Glomerular endothelial cell (primary cell): ENCODE measurements at places on chromosomes 12 and 14. TPM values are rescaled to one million over a fixed set of nuclear protein-coding genes. Genes with fewer than 3 reads are reported as not detected.

TMEM132C gene
- total RNA-seq: not detected in 2 replicates

VWF gene
- total RNA-seq: 519 and 1,804 TPM in 2 replicates

SLC10A1 gene
- not detected in 2 replicates for total RNA-seq

- DNase-seq: no peak
Observed at GRCh38 chr14:98701377-98701776, 570.6 kb downstream of the BCL11B start.

GRCh38 chr12:11071414-11071813 is 9.3 kb upstream of the TAS2R46 start:
- no peak for DNase-seq

DNA sequence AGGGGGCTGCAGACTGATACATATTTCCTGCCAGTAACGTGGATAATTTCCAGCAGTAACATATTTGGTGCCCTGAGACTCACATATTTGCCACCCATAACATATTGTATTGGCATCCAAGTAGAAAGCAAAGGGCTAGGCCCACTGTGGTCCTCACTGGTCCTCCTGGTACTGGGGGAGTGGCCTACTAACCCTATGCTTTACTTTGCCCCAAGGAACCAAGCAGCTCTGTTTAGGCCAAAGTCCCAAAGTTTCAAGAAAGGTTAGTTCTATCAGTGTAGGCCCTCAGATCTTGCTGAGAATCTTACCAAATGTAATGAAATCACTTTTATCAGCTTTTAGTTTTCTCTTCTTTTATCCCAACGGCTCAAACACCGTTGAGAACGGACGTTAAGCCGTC is 35.4 kb upstream of the NAP1L1 start:
- DNase-seq: no peak

- DNase-seq: no peak
Observed at GRCh38 chr12:93805736-93806141, 128.6 kb downstream of the CRADD start.

- no peak for DNase-seq
Observed at GRCh38 chr14:103749452-103749851, 33.8 kb downstream of the ZFYVE21 start.

DNA sequence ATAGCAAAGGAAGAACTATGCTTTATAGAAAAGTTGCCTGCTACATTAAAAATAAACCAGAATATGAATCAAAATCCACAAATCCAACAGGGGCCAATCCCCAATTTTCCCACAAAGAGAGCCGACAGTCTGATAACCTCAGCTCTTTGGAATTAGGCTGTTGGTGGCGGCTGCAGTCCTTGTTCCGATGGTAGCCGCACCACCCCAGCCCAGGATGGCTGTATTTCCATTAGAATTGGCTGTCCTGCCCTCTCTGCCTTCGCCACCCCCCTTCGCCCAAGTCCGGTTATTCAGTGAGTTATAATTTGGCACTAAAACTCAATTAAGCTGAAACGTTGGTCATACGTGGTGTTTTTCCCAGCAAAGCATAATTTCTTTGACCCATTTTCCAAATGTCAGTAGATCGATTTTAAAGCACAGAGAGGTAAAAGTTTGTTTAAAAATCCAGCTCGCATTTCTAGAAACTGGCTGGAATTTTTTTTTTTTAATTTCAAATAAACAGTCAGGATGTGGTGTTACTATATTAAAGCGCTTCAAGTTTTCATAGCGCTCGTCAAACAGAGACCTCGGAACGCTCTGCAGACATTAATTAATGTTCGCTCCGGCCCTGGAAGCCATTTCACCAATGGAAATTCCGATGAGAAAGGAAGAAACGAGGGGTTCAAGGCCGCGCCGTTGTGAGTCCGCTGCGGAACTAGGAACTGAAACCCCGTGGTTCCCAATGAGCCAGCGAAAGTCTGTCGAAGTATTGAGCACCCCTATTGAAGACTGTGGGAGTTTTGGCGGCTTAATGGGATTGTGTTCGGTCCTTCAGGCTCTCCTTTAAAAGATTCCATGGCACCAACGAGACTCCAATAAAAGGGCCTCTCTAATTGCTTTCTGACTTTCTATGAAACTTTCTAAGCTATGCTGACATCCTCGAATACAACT is 104.8 kb upstream of the DIO3 start:
- DNase-seq: no peak

RPL10L gene
- total RNA-seq: not detected in 2 replicates

GRCh38 chr14:29851397-29851796 is 76.2 kb downstream of the PRKD1 start:
- DNase-seq: no peak

LRTM2 gene
- total RNA-seq: not detected in 2 replicates

DNA sequence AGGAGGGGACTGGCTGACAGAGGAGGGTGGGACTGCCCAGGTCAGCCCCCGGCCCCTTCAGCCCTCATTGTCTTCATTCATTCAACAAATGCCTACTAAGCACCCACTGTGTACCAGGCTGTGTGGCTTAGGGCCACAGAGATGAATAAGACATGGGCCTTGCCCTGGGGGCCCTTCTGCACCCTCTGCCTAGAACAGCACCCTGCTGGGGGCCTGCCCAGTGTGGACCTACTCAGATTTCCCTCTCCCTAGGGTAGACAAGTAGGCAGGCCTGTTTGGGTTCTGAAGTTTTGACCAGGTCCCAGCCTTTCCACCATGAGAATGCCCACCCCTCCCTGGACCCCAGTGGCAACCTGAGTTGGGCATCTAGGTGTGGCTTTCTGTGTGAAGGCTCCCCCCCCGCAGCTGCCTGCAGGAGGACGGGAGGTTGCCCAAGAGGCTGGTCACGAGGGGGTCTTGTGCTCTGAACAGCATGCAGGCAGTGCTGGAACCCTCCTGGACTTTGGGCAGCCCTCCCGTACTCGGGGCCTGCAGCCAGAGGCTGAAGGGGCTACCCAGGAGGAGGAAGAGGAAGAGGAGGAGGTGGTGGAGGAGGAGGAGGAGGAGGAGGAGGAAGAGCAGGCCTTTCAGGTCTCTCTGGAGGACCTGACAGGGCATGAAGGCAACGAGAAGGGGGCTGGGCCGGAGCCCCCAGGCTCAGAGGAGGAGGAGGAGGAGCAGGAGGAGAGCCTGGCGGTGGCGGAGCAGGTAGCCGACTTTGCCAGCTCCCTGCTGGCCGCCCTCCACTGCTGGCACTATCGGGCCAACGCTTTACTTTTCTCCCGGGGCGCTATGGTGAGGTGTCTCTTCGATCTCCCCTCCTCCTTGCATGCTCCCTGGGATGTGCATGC is 33.4 kb downstream of the PLEKHG3 start:
- no peak for DNase-seq

ADCY4 gene
- total RNA-seq: 63.3 and 115 TPM in 2 replicates

- DNase-seq: no peak
Observed at GRCh38 chr14:72818998-72819397, 74.9 kb downstream of the DPF3 start.

TAS2R9 gene
- 0.18 TPM in 1 of 2 replicates, not detected in the other for total RNA-seq

DNA sequence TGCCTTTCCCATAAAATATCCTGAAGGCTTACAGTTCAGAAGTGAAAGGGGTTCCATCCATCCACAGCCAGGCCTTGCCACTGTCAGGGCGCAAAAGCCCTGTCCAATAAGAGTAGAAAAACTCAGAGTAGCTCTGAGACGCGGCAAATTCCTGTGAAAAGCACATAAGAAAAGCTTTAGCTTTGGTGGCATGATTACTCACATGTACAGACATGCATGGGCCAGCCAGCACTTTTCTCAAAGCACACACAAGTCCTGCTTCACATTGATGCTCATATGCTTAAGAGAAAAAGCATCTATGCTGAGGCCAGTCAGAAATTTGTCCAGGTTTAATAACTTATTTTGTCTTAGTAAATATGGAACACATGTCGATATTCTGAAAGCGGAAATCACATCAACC is 25.5 kb downstream of the CLEC1A start:
- DNase-seq: no peak

PRH2 gene
- not detected in 2 replicates for total RNA-seq

DNA sequence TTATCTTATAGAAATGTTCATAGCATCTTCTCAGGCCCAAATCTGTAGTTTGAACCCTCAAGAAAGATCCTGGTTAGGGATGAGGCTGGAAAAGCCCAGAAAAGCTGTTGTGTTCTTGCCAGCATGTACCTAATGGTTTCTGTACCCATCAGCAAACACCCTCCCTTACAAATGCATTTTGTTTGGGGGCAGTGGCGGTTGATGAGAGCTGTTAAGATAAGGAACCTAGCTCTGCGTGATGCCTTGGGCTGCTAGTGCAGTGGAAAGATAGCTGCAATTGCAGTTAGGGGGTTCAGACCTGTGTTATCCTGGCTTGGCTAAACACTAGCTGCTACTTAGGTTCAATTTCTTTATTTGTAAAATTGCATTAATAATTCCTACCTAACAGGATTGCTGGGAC is 3.6 kb downstream of the TPH2 start:
- DNase-seq: no peak

CIROP gene
- not detected in 2 replicates for total RNA-seq

PPP4R4 gene
- 0.06 and 0.58 TPM in 2 replicates for total RNA-seq

- DNase-seq: no peak
Observed at GRCh38 chr14:74947353-74948227, 7.8 kb downstream of the PGF start.

GRCh38 chr12:114671443-114672411 is 12.2 kb downstream of the TBX3 start:
- DNase-seq: no peak

GRCh38 chr12:51011955-51012354 is 14.2 kb downstream of the SLC11A2 start:
- DNase-seq: no peak

DNA sequence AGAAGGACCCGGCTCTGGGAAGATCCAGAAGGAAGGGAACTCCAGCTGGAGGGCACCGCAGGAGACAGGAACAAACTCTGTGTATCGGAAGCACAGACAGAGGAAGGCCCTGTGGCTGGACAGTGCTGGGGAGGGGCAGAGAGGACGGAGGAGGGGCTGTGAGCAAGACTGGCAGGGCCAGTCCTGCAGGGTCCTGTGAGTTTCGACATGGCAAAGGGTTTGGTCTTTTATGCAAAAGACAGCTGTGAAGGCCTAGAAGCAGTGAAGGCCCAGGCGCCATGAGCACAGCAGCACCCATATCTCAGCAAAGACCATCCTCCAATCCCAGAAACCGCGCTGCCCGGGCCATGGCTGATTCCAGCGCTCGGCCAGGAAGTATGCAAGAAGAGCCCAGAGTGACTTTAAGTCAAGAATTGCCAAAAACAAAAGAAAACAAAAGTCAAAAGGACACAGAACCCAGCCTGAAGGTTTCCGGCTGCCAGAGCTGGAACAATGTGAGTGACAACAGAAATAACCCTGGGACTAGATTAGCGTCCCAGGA is 126.5 kb downstream of the NCOR2 start:
- DNase-seq: peak; percentile 31

DNA sequence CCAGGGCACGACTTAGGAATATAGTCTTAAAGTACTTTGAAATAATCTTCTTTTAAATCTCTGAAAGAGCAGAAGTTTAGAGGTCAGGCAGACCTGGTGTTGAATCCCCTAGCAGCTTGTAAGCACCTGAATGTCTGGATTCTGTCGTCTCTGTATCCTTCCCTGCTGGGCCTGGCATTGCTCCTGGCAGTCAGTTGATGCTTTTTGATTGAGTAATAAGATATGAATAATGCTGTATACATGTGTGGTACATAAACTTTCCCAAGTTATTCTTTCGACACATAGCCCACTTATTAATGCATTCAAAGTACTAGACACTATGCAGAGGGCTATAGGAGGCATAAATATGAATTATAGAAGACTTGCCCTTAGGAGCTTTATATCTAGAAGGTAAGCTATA is 31.4 kb downstream of the EVL start:
- DNase-seq: no peak

DNA sequence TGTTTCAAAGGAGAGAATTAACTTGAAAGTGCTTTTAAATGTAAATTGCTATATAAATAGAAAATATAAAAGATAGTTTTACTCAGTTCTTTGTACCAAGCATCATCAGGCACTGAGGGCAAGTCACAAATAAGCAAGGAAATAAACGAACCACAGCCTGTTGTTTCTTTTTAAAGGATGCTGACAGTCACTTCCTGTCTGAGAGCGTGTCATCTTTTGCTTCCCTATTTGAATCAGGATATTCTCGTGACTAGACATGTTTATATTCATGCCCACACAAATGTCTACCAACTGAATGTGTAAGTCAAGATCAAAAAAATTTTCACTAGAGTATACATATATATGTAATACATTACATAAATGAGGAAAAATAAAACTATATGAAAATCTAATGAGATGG is 31.4 kb upstream of the SLC2A13 start:
- DNase-seq: no peak

- no peak for DNase-seq
Observed at GRCh38 chr12:41032386-41032785, 155.7 kb upstream of the PDZRN4 start.

- DNase-seq: no peak
Observed at GRCh38 chr14:95696741-95697140, 10.5 kb downstream of the TCL1B start.

- no peak for DNase-seq
Observed at GRCh38 chr12:76031081-76031413, 529 bp downstream of the PHLDA1 start.

COX8C gene
- total RNA-seq: not detected in 2 replicates

- DNase-seq: no peak
Observed at GRCh38 chr14:79656056-79656455, 555.2 kb downstream of the DIO2 start.

DNA sequence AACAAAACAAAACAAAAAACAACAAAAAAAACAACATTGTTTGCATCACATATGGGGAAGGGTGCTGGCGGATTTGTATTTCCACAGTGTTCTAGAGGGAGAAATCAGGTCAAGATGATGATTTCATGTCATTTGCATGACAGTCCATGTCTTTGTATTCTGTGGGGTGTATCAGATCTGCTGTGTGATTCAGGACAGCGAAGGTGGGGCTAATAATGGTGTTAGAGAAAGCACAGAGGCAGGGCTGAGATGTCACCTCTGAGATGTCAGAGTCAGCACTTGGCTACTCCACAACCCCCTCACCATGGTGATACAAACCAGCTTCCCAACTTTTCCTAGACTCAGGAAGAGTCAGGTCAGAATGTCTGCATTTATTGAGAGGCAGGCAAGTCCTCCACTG is 543.2 kb downstream of the BCL11B start:
- DNase-seq: no peak

ATXN7L3B gene
- 21.7 and 25.7 TPM in 2 replicates for total RNA-seq

GUCY2C gene
- total RNA-seq: not detected in 2 replicates

DNA sequence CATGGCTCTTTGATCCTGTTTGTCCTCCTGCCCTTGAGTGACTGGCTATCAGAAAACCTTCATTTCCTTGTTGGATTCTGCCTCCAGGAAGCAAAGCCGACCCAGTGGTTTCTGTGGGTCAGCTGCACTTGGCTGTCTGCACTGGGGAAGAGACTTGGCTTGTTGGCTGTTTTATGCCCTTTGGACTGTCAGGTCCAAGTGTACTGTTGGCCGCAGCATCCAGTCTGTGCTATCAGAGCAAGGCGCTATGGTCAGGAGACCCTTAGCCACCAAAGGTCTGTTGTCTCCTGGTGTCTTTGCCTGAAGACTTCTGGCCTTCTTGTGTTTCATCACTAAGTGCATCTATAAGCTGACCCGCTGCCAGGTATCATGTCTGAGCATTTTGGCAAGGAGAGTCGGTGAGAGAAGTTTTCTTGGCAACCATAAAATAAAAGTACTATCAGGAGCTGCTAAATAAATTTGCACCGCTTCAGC is 177.4 kb upstream of the HIF1A start:
- no peak for DNase-seq

GRCh38 chr12:11839091-11839641 is 189.7 kb downstream of the ETV6 start:
- DNase-seq: peak; percentile 87

- DNase-seq: no peak
Observed at GRCh38 chr12:132946246-132946820, 9.8 kb downstream of the ZNF605 start.

GRCh38 chr12:47870175-47870781 is 34.5 kb downstream of the VDR start:
- DNase-seq: no peak

IL26 gene
- not detected in 2 replicates for total RNA-seq

IQSEC3 gene
- 0.15 and 0.18 TPM in 2 replicates for total RNA-seq
